ENCODE measurements at places on chromosomes 11 and 22.

DNA sequence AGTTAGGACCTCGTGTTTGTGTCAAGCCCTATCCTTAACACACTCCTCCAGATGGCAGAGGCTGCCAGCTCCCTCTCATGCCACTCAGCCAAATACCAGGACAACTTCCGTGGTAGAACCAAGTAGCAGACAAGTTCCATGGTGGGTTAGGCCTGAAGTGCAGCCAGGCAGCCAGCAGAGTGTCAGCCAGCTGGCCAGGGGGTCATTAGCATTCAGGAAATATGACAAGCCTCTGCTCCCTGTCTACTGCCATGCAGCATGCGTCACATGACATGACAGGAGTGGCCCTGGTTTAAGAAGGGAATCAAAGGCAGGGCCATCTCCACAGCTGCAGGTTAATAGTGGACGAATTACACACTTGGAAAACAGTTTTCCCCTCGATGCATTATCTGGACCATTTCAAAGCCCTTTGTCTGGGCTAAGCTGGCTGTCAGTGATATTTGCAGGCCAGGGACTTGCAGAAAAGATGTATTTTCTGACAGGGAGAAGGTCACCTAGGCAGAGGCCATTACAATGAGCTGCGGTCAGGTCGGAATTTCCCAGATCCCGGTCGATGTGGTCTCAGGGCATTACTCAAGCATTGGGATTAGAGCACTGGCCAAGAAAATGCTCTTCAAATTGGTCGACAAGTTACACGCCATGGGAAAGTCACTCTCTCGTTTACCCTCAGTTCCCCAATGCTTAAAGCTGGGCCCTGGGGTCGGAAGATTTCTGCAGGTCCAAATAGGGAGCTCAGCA is 461.7 kb upstream of the CADM1 start:
- peak; percentile 85 for DNase-seq

GRCh38 chr22:19419464-19420178 is 11.9 kb downstream of the HIRA start:
- no peak for DNase-seq

DNA sequence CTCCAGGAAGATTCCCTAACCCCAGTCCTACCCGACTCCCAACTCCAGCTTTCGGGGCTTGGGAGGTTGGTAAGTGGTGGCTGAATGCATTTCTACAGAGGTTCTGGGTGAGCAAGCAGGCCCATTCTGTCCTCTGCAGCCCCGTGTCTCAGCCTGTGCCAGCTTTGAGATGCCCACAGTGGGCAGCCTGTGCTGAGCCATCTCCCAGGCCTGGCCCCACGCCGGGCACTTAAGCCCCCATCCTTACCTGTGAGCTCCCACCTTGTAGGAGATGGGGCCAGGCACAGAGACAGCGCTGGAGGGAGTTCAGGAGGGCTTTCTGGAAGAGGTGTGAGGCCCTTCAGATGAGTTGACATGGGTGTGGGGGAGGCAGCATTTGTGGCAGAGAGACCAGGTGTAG is 54.5 kb downstream of the ANO1 start:
- no peak for DNase-seq

GRCh38 chr11:100203789-100204188 is 483.3 kb upstream of the ARHGAP42 start:
- no peak for DNase-seq

DNA sequence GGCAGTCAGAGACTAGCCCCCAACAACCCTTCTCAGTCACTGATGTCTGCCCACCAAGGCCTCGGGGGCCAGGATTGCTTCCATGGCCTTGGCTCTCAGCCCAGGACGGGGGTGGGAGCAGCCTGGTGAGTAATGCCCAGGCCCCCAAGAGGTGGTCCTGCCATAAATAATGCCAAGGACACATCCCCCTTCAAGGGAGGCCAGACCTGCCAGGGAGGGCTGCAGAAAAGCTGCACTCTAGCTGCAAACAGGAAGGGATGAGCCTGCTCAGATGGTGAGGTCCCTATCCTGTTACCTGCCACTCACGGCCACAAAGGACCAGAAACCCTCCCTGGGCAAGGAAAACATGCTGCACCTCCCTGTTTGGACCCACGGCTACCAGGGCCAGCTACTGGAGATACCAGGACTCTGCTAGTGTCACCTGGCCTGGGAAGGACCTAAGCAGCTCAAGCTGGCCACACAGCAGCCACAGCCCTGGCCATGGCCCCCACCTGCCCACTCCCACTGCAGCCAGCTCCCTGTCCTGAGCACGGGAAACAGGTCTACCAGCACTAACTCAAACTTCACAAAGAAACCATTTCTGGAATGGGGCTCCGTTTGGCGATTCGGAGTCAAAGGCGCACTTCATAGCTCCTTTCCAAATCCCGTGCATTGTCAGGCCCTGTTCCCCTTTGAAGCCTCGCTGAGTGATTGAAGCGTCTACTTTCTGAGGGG is 12.1 kb downstream of the GNB1L start:
- DNase-seq = no peak

DNA sequence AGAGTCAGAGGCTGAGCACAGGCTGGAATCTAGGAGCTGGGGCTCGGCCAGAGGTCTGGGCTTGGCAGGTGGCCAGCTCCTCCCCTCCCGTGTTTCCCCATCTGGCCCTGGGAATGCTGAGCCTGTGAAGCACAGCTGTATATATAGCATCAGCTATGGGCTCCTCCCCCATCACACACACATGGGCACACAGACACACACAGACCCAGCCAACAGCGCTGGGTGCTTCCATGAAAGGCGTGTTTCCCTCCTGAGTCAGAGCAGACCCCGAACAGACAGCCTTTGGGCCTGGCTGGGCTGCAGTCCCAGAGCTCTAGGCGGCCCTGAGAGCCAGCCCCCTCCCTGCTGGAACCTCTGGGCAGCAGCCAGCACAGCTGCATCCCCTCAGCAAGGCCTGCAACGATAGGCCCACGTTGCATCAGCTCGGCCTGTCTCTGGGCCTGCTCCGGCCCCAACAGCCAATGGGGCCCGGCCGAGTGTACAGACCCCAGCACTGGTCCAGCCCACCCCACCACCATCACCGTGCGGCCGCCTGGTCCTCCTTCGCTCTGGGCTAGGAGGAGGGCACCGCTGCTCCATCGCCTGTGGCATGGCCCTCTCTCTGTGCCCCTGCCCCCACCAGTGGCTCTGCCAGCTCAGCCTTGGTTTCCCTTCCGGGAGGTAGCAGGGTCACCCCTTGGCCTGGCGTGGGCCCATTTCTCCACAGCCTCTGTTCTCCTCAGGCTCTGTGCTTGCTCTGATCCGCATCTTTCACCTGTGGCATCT is 7.6 kb upstream of the SERPINH1 start:
- peak; percentile 100 for DNase-seq

- DNase-seq = no peak
These were observed 1.8 kb downstream of the PRSS23 start for GRCh38 chr11:86802146-86802545.
